HuH-7 (cell line): ENCODE measurements at places on chromosomes 12 and 14.

- no peak for DNase-seq
Measured at GRCh38 chr12:113812411-113813228, 153.5 kb downstream of the RBM19 start.

- no peak for DNase-seq
Measured at GRCh38 chr14:102390064-102390855, 27.5 kb downstream of the TECPR2 start.

GRCh38 chr14:100132903-100133510, 26.4 kb downstream of the DEGS2 start:
- no peak for DNase-seq

GRCh38 chr14:55921511-55921910, 196.7 kb upstream of the PELI2 start:
- no peak for DNase-seq

GRCh38 chr12:119072440-119072839, 91.1 kb downstream of the SRRM4 start:
- DNase-seq = no peak
